ENCODE measurements at places on chromosomes 7 and 10.
A peak's percentile ranks its signal among the peaks of the same experiment; 100 is the strongest.

GRCh38 chr7:152893801-152894294 lies 134.3 kb downstream of the ACTR3B start:
- DNase-seq, result no peak

DNA sequence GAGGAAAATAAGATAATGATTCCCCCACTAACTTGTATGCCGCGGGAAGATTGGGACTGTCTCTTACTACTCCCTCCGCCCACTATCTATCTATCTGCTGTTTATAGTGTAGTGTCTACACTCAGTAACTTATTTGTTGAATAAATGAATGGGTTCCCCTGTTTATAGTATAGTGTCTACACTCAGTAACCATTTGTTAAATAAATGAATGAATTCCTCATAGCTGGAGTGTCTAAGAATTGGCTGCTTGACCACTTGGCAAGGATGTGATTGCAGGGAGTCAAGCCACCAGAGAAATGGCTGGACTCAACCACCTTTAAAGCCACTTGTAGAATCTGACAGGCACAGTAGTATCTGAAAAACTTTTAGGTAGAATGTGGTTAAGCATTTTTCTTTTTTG lies 147.1 kb downstream of the TRIL start:
- DNase-seq, result no peak

DNA sequence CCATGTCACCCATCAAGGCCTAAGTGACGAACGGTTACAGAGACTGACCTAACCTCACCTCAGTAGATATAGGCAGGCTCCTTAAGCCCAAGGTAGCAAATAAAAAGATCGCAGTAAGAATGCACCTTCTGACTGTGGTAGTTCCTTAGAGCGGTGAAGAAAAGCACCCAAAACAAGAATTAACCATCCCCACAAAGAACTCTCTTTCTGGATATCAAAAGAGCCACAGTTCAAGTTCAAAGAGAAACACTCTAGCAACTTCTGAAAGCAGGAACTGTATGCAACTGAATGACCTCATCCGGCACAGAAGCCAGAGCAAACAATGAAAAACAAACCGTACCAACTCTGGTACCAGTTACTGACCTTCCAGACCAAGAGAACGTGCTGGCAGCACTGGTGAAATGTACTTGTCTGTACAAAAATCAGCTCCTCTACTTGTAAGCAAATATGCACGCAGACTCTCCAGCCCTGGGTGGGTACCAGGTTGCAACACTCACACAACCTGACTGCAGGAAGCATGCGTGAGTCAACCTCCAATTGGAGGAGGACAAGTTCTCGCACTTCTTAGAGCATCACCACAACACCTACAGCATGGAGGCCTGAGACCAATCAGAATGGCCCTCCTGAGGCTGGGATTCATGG lies 202.7 kb downstream of the FAM107B start:
- DNase-seq, result peak; percentile 49

- no peak for DNase-seq
These were observed 13.1 kb downstream of the NPTX2 start for GRCh38 chr7:98630149-98630548.

- no peak for DNase-seq
These were observed 323.8 kb downstream of the GLRX3 start for GRCh38 chr10:130459851-130460490.

GRCh38 chr7:24885305-24885704 lies 94.7 kb downstream of the OSBPL3 start:
- DNase-seq, result no peak

- DNase-seq, result no peak
These were observed 211.8 kb upstream of the PPP2R2D start for GRCh38 chr10:131689016-131689415.

GRCh38 chr10:129075508-129075907 lies 391.5 kb upstream of the MGMT start:
- DNase-seq, result no peak

DNA sequence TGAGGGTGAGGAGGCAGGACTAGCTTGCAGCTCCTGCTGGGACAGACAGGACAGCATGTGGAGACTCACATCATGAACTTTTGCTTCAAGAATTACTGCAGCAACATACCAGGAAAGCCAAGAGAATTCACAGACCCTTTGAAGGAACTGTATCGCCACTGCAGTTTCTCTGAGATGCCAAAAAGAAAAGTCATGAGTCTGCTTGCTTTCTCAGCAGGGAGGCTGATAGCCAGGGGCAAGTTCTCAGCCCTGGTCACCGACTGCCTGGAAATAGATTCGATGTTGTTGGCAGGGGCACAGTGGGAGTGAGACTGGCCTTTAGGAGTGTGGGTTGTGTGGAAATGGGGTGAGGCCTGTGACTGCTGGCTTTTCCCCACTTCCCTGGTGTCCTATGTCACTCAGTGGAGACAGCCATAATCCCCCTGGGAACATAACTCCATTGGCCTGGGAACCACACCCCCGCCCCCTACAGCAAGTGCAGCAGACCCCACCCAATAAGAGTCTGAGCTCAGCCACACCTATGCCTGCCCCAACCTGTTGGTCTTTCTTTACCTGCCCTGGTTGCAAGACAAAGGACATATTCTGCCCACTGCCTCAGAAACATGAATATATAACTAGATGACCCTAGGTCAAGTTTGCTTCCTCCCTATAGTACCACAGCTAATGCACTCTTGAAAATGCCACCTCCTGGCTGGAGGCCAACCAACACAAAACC lies 1.6 kb upstream of the SAMD9 start:
- DNase-seq, result no peak

DNA sequence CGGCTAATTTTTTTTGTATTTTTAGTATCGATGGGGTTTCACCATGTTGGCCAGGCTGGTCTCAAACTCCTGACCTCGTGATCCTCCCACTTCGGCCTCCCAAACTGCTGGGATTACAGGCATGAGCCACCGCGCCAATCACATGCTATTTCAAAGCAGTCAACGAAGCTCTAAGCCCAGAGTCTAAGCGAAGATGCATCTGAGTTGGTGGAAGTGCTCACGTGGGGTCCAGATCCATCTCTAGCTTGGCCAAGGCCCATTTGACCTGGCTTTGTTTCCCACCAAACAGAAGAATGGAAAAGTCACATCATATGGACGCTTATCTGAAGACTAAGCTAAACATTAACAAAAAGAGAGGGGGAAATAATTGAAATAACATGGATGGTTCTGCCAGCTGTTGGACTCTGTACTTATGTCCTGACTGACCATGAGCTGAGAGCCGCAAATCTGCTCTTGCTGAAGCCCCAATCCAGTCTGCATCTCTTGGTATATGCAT lies 3.8 kb upstream of the GTF2I start:
- no peak for DNase-seq

GRCh38 chr7:17668122-17668521 lies 272.2 kb downstream of the SNX13 start:
- no peak for DNase-seq

- DNase-seq, result no peak
These were observed 1.1 kb downstream of the AHR start for GRCh38 chr7:17299483-17299991.

- DNase-seq, result no peak
These were observed 53.9 kb downstream of the USP6NL start for GRCh38 chr10:11557513-11557912.

- no peak for DNase-seq
These were observed 17.2 kb upstream of the GATA3 start for GRCh38 chr10:8037199-8037801.

- DNase-seq, result no peak
These were observed 90.0 kb downstream of the JCAD start for GRCh38 chr10:29969255-29970011.

- no peak for DNase-seq
These were observed 77.9 kb upstream of the LRRN3 start for GRCh38 chr7:111012799-111013675.

DNA sequence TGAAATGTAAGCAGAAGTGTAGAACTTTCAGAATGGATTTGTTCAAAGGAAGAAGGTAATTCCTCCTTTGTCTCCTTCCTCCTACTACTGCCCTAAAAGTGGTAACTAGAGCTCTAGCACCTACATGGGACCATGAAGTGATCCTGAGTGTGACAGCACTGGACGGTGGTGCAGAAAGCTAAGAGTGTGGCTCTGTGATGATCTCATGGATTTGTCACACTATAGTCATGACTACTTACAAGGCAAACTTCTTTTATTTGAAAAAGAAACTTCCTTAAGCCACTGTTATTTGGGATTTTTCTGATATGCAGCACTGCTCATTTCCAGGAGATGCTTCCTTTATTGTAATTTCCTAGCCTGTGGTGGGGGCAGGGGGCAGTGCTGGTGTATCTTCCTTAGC lies 5.8 kb upstream of the FHIP2A start:
- no peak for DNase-seq

GRCh38 chr10:73167458-73167782 lies 388 bp downstream of the ECD start:
- no peak for DNase-seq

DNA sequence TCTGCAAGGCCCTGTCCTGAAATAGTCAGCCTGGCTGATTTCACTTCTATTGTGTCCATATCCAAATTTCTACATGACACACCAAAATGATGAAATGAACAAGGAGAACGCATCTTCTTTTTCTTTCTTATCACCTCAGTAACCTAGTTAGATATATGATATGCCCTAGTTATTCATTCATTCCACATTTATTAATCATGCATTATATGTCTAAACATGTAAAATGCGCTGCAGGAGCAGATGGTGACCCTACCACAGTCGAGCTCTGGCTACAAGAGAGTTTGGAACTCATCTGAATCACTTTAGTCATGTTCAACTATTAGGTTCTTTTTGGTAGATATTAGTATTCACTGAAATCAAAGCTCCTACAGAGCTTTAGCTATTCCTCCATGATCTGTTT lies 31.8 kb upstream of the VPS41 start:
- DNase-seq, result no peak

DNA sequence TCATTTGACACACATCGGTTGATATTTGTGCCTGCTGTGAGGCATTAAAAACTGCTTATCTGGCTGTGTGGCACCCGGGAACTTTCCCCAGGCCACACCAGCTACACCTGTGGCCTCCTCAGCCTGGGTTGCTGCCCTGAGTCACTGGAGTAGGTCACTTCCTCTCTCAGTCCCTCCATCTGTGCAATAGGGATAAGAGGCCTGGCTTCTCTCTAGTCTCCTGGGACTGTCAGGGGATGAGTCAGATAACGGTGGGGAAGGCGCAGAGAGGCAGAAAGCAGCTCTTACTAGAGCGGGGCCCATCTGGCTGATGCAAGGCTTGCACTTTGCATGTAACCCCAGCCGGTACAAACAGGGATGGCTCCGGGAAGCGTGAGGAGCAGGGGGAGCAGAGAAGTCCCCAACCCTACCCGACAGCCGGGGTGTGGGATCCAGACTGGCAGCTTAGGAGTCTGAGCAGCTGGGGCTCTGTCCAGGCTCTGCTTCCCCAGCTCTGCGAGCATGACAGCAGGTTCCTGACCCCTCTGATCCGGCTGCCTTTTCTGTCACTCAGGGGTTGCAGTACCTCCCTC lies 34.0 kb downstream of the DNAJB12 start:
- DNase-seq, result peak; percentile 38

- no peak for DNase-seq
These were observed 82.8 kb upstream of the EEPD1 start for GRCh38 chr7:36070230-36070629.

- DNase-seq, result no peak
These were observed 412.7 kb upstream of the SORCS1 start for GRCh38 chr10:107577221-107577620.

- no peak for DNase-seq
These were observed 73.0 kb downstream of the COBL start for GRCh38 chr7:51243631-51244030.

- no peak for DNase-seq
These were observed 5.4 kb downstream of the CHST15 start for GRCh38 chr10:124087672-124088634.

DNA sequence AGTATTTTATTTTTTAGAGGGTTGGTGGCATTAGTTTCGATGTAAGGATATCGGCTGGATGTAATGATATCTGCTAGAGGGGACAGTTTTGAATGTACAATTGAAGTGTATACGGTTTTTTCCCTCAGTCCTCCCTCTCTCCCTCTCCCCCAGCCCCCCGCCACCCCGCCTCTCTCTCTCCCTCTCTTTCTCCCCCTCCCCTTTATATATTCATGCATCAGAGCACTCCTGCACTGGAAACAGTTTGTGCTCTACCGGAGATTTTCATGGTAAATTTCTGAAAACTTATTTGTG lies 1.6 kb downstream of the GLCCI1 start:
- DNase-seq, result no peak

- DNase-seq, result no peak
These were observed 1.3 kb downstream of the IMMP2L start for GRCh38 chr7:111560773-111561653.

DNA sequence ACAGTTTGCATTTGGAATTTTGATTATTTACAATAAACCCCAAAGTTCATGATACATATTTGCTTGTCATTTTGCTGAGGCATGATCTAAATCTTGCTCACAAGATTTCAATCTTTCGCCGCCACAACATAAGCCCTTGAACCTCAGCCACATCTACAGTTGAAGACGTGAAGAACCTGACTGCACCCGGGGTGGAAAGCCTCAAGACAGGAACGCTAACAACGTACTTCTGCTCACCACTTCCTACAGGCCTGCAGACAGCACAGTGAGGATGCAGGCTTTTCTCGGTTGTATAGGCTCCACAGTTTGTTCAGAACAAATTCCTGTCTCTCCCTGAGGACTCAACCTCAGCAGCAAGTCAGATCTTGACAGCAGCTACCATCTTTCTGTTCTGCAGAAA lies 393.8 kb upstream of the PRKCQ start:
- no peak for DNase-seq

DNA sequence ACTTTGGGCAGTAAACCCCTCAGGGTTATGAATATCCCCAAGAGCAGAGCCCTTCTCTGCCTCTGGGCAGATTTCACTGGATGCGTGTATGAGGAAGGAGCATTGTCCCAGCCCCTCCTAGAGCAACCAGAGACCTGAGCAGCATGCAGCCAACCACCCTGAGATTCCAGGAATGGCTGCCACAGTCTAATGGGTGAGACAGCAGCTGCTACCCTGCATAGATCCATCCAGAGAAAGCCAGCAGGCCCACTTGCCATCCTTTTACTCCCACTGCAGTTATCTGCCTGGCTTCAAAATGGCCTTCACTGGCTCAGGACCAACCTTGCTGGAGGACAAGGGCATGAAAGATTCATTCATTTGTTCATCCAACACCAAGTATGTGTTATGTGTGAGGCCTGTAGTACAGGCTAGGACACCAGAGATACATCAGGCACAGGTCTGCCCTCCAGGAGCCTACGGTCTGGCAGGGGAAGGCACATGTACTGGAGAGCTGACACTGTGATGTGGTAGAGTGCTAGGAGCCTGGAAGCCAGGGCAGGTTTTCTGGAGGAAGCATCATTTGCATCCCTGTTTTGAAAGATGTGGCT lies 26.2 kb upstream of the C10orf105 start:
- DNase-seq, result no peak

Measured in T-helper 17 cell (primary cell).